HEK293T (cell line): ENCODE measurements at places on chromosomes 16 and 17.

DNA sequence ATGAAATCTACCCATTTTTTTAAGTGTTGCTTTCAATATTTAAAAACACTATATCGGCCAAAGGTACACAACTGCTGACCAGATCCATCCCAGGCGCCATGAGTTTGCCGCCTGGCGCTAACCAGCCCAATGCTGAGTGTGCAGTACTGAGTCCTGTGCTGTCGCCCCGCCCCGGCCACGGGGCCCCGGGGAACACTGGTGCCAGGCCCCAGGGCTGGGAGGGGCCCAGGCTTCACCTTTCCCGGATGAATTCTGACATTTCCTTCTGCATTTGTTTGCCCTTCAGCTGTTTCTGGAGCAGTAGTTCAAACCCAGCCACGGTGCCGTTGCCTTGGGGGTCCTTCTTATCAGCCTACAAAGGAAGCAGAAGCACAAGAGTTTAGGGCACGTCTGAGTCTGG lies 37.8 kb upstream of the RCVRN start:
- DNase-seq, result no peak

DNA sequence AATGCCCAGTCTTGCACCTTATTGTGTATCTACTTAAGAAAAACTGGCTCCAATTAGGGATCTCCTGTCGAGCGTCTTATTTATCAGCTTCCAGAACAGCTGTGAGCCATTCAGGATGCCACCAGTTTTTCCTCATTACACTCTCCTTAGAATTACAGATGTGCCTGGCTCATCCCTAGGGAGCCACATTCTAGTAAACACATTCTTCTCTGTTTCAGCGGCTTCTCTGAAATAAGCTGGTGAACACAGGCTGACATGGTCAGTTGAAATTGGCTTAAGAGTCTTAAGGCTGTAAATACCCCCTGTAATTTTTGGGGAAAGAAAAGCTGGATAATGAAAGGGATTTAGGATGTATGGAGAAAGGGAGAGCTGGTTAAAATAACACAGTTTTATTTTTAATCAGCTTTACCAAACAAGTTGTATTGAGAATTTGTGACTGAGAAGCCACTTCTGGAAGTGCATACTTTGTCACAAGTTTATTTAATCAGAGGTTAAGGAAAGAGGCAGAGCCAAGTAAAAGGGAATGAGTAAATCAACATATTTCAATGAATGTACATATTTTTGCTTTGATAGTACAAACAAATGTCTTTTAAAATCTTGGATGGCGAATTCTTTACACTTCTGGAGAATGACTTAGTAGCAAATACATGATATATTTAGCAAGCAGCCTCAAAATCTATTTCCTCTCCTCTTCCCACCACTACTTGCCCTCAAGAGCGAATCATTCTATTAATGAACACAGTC lies 562.0 kb upstream of the GOT2 start:
- DNase-seq, result no peak

DNA sequence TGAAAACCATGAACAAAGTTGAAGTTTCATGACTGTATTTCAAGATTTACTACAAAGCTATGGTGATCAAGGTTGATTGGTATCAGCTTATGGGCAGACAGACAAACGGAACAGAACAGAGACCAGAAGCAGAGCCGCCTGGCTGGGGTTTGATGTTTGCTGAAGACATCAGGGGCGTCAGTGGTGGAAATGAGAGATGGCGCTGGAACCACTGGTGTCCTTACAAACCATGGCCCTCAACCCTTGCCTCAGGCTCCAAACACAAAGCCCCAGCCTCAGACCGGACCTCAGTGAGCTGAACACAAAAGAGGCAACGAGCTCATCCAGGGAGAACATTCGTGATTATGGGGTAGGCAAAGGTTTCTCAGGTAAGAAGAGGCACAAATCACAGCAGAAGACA lies 113.0 kb upstream of the METRNL start:
- no peak for DNase-seq

GRCh38 chr16:79598348-79599181 lies 2.0 kb downstream of the MAF start:
- DNase-seq, result peak; percentile 53

DNA sequence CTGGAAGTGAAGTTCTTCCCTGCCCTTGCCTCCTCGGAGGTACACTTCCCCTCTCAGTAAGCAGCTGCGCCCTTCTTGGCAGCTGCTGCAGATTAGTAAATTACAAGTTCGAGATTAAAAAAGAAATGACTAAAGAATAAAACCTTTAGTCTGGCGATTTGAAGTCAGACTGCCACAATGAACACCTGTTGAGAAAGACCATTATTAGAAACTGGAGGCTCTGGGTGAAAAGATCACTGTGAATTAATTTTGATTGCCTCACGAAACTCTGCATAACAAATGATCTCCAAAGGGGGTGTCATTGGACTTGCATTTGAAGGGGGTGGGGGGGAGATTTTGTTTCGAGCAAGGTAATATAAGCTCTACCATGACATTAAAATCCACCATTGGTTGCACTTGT lies 39.3 kb downstream of the SALL1 start:
- no peak for DNase-seq

- DNase-seq, result no peak
Observed at GRCh38 chr16:55331648-55332185, 7.7 kb downstream of the IRX6 start.

DNA sequence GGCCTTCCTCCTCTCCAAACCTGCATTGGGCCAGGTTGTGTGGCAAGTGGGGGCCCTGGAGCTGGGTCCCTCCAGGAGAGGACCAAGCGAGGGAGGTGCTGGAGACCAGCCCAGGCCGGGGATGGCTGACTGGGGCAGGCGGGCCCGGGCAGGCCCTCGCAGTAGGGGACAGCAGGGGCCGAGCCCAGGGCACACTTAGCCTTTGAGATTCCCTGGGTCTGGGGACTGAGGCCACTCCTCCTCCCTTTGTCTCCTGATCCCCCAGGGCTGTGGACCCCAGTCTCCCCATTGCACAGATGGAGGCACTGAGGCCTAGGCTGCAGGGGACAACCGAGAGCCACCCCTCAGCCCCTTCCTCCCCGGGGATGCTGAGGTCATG lies 5.2 kb downstream of the FOXJ1 start:
- DNase-seq, result no peak

- DNase-seq, result no peak
Observed at GRCh38 chr16:67702130-67702529, 17.0 kb downstream of the GFOD2 start.

DNA sequence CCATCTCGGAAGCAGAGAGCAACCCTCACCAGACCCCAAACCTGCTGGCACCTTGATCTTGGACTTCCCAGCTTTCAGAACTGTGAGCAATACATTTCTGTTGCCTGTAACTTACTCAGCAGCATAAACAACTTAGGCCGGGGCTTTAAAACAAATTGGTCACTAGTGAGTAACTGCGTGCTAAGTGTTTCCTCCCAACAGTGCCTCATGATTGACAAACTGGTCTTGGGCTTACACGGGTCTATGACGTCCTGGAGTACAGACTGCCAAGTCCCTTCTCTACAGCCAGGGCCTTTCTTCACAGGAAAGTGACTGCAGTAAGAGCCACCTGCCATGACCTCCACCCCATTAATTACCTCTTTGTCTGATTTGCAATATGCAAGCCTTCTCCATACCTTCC lies 136.7 kb downstream of the XYLT1 start:
- no peak for DNase-seq

DNA sequence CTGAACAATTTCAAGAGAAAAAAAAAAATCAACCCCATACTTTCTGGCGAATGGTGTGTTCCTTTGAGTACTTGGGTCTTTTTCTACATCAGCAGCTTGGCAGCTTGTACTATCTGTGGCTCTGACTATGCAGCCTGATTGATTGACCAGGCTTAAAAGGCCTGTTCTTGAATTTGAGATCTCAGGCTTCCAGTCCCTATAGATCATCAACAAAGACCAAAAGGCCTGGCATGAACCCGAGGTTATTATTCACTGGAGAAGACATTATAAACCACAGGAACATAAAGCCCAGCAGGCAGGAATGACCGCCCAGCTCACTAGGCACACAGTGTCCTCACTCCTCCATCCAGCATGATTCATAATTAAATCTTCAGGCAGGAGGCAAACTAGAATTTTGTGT lies 32.1 kb upstream of the CDH3 start:
- no peak for DNase-seq

- no peak for DNase-seq
Observed at GRCh38 chr16:30551781-30552180, 6.4 kb downstream of the ZNF764 start.

DNA sequence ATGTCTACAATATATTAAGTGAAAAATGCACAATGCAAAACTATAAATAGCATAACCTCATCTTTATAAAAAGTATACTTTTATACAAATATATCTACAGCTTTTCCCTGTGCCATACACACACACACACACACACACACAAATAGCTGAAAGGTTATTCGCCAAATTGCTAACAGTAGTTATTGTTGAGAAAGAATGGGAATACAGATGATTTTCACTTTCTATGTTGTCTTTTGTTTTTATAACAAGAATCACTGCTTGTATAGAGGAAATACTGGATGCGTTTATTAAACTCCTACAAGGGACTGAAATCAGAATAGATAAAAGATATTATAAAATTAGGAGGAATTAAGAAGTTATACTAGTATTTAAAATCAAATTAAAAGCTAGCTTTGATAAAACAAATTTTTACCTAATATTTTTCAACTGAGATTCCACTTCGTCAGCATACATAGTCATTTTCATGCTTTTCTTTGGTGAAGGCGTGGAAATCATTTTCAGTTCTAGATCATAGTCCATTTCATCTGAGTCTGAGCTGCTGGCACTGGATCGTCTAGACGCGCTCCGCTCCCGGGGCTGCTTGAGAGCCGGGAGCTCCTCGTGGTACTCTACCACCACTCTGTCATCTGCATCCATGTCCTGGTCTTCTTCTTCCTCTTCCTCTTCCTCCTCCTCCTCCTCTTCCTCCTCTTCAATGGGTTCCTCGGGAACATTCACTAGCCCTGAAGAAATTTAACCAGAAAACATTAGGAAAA lies 17.0 kb upstream of the ITGAE start:
- no peak for DNase-seq

DNA sequence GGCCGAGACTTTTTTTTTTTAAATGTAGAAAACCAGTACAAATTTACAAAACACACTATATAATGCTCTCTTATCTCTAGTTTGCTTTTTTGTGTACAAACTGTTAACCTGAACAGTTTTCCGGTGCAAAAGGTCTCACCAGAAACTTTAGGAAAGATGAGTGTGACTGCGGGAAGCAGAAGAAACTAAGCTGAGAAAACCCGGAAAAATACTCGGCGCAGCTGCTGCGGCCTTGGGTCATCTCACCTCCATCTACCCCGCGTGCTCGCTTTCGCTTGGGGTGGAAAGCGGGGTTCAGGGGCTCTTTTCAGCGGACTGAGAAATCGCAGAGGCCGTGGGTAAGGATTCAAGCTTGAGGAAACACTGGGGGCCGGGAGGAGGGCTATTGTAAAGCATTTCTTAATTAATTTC lies 1.8 kb downstream of the SALL1 start:
- no peak for DNase-seq

DNA sequence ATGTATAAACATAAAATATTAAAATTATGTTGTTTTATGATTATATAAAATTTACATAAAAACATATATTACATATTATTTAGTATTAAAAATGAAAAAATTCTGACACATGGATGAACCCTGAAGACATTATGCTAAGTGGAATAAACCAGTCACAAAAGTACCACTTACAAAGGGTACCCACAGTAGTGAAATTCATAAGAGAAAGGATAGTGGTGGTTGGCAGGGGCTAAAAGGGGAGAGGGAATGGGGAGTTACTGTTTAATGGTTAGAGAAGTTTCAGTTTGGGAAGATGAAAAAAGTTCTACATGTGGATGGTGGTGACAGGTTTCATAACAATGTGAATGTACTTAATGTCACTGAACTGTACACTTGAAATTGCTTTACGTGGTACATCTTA lies 41.4 kb downstream of the FBXL20 start:
- no peak for DNase-seq

DNA sequence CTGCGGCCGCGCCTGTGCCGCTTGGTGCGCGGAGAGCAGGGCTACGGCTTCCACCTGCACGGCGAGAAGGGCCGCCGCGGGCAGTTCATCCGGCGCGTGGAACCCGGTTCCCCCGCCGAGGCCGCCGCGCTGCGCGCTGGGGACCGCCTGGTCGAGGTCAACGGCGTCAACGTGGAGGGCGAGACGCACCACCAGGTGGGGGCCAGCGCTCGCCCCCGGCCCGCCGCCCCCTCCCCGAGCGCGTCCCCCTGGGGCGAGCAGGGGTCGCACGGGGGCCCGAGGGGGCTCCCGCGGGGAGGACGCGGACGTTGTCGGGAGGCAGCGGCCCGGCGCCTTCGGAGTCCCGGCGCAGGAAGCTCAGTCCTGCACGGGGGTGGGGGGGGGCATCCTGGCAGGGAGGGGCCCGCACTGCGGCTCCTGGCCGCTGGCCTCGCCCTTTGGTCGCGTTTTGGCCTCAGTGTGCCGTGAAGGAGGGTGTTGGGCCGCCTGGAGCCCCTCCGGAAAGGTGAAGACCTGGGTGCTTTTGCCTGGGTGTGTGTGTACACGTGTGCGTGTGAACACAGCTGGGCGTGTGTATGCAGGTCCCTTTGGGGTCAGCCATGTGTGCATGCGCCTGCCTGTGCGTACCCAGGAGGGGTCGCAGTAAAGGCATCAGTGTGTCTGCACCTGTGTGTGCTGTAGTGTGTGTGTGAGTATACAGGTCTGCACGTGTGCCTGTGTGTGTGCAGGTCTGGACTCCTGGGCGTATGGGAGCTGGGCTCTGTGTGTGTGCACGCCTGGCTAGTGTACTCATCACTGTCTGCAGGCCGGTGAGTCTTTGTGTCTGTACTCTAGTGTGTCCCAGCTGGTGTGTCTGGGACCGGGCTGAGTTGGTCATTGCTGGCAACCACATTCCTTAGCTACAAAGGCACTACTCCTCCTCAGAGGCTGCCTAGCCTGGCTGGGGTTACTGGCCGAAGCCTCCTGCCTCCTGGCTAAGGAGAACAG lies 615 bp downstream of the NHERF2 start:
- no peak for DNase-seq

DNA sequence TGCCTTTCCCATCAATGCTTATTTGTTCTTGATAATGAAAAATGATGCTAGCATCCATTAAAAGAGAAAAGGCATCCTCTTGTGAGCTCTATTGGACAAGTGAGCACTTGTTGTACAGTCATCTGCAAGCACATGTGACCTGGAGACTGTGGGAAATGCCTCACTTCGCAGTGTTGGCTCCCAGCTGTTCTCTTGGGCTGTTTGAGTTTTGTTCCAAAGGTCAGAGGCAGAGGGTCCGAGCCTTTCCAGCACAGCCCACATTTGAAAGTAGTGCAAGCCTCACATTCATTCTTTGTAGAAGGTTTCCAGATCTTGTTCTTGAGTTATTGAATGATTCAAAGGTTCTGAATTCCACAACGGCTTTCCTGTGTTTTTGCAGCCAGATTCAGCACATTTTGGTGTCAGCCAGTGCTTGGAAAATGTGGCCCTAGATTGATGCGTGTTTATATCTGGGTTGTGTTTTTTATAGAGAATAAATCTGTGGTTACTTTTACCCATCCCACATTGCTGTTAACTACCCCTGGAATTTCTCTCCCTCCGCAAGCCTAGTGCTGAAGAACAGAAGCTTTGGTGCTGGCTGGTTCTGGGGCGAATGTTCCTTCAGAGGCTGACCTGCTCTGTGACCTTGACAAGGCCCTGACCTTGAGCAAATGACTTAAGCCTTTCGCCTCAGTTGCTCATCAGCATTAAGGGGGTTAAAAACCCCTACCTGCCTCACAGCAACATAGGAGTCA lies 49.8 kb downstream of the CDH1 start:
- DNase-seq, result no peak
